ENCODE measurements at places on chromosomes 11 and 22.

- DNase-seq = no peak
Measured at GRCh38 chr11:95568281-95568680, 221.3 kb downstream of the FAM76B start.

DNA sequence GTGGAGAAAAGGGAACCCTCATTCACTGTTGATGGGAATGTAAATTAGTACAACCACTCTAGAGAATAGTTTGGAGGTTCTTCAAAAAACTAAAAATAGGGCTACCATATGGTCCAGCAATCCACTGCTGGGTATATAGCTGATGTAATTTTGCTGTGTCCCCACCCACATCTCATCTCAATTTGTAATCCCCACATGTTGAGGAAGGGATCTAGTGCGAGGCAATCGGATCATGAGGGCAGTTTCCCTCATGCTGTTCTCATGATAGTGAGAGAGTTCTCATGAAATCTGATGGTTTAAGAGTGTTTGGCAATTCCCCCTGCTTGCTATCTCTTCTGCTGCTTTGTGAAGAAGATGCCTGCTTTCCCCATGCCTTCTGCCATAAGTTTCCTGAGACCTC is 17.1 kb upstream of the OR52M1 start:
- DNase-seq = no peak

DNA sequence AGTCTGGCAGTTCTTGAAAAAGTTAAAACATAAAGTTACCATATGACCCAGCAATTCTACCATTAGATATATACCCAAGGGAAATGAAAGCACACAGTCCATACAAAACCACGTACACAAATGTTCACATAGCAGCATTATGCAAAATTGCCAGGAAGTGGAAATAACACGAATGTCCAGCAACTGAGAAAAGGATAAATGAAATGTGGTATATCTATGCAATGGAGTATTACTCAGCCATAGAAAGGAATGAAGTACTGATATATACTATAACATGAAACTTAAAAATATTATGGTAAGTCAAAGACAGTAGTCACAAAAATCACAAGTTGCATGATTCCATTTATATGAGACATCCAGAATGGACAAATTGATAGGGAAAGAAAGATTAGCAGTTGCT is 57.9 kb downstream of the C2CD3 start:
- DNase-seq = no peak

DNA sequence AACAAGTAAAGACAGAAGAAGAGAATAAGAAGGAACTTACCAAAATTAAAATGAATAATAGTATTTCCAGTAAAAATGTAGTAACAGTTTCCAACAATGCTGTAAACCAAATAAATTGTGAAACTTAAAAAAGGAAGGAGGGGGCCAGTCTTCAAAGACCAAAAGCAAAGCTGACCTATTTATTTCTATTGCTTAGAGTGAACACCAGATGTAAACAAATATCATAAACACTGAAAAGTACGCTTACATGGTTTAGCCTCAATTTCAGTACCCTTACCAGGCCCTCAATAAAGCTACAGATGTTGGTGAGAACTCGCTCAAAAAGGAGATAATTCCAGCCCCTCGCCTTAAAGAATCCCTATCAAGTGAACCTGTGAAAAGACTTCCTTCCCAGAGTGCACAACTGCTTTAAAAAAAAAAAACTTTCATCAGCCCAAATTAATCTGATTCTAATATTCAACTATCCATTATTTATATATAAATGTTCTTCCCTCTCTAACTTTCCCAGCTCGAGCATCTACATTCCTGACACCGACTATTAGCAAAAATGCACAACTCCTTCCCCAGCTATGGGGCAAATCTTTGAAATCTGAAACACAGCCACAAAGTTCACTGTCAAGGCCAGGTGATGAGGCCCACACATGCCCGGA is 2.4 kb downstream of the PHF21A start:
- no peak for DNase-seq

GRCh38 chr11:72627594-72628281 is 46.5 kb downstream of the PDE2A start:
- no peak for DNase-seq

DNA sequence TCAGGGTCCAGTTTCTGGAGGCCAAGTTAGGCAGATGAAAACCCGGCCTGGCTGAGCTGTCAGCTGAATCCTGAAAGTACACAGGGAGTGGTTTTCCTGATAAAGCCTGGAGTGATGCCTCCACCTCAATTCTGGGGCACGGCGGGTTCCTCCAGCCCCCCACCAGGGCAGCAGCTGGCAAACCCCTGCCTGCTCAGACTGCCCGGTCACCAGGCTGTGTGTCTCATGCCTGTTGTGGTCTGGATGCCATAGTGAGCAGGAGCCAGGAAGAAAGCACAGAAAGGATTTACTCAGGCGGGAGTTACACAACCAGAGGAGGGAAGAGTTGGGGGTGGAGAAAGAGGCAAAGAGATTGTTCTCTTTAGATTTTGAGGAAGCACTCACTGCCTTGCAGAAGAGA is 119.9 kb upstream of the RASSF10 start:
- no peak for DNase-seq

DNA sequence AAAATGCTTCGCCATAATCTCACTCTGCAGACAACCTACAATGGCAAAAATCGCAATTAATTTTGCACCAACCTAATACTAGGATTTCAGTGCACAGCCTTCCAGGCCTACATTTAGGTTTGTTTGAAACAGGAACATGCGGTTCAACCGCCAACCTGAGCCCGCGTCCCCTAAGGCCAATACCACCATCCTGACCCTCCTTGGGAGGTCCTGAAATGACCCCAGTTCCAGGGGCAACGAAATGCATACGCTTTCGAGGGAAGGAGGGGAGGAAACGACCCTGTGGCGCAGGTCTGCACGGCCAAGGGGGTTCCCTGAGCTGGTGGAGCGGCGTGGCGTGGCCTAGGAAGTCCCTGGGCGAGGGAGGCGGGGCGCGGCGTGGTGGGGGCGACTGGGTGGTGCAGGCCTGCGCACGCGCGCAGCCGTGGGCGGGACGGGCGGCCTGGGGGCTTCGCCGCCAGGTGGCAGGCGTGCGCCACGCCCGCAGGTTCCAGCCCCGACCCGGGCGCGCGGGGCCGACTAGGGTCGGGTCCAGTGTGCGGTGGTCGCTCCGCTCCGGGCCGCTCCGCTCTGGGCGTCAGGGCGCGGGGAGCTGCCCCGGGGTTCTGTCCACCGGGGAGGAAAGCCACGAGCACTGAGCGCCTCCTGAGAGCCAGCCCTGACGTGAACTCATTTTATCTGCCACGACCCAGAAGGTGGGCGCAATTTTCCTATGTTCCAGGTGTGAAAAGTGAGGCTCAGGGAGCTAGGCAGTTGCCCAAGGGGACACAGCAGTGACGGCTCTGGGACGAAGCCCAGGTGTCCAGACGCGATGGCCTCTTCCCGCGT is 94.1 kb downstream of the SWAP70 start:
- DNase-seq = peak; percentile 88

DNA sequence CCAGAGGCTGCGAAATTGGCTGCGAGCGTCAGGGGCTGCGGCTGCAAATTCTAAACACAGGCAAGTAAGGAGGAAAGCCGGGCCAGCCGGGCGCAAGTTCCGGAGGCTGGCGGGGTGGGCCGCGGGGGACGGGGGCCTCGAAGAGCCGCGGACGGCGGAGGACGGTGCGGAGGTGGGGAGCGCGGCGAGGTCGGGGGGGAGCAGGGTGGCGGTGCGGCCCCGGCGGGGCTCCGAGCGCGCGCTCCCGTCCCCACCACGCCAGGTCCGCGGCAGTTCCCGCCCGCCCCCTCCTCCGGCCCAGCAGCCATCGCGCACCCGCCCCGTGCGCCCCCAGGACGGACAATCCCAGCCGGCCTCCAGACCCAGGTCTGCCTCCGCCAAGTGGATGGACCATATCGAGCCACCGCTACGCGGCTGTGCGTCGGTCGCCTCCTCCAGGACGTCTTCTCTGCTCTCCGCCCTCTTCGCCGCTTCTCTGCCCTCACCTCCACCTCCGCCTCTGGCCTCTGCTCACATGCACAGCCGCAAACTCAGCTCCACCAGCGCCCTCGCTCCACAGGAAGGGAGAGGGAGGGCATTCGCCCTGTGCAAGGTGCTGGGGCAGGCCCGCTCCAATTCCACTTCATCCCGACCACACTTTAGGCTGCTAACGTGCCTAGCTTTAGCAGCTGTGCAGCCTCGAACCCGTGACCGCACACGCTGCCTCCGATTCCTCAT is 7.2 kb downstream of the ELFN2 start:
- no peak for DNase-seq

DNA sequence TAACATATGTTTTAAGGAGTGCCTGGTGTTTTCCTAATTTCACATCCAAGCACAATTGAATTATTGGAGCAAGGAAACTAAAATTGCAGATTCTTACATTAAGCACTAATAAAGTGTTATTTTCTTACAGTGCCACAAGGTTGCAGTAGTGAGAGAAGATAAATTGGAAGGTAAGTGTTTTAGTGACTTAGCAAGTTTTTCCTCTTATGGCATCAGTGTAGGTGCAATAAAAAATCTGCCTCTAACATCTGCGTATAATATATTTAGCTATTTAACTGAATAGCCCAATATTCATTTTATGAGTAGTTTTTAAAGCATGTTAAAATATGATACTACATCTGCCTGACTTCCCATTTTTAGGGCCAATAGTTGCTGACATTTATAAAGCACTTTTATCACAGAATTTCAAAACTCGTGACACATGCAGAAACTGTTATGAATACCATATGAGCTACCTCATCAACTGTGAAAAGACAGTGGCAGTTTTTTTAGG is 19.0 kb downstream of the POLD3 start:
- DNase-seq = no peak

- no peak for DNase-seq
Measured at GRCh38 chr22:38069372-38070249, 12.4 kb downstream of the PICK1 start.

- no peak for DNase-seq
Measured at GRCh38 chr11:127105593-127106541, 105.3 kb upstream of the KIRREL3 start.

DNA sequence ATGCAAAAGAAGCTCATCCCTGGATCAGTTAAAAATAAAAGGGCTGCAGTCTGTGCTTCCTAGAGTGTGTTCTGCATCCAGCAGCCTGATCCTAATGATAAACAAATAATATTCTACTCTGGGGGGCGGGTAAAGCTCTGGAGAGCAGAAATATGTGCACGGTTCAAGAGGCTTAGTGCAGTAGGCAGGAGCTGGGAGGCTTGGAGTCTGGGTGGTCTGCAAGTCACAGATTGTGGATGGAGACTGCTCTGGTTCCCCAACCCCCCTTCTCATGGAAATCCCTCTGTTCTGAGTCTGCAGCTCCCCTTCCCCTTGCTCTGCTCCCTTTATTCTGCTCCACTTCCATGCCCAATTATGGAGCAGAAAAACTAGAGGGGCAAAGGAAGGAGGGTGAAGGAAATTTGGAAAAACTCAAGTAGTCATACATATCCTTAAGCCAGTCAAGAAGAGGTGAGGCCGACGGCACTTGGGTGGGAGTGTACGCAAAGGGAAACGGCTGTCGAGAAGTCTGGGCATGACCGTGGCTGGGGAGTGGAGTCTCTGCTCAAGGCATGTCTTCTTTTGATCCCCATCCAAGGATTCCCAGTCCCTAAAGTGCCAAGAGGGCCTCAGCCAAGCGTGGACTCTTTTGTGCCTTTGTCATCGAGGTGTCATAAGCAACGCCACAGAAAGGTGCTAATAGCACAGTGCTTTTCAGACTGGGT is 16.3 kb upstream of the CLMP start:
- no peak for DNase-seq

DNA sequence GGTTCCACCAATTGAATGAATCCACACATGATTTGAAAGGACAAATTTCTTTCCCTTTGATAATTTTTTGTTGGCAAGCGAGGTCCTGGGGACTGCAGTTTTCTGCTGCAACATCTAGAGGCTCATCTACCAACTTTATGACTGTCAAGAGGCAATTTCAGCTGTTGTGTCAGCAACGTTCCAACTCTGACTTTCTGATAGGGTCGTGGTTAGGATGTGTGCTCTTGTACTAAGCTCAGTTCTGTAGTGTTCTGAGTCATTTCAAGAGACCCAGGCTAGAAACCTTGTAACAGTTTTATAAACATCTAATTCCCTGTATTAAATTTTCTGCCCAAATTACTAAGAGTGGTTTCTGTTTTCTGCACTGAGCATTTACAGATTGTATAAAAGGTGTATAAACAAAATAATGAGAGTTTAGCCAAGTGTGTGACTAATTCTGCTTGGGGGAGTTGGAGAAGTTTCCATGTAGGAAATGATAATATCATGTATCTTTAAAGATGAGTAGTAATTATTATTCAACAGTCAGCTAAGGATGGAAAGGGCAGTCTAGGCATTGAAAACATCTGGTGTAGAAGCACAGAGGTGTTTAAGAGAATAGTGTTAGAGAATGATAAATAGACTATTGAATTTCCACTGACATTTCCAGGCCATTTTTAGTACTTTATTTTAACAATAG is 72.2 kb downstream of the RBMXL2 start:
- no peak for DNase-seq

DNA sequence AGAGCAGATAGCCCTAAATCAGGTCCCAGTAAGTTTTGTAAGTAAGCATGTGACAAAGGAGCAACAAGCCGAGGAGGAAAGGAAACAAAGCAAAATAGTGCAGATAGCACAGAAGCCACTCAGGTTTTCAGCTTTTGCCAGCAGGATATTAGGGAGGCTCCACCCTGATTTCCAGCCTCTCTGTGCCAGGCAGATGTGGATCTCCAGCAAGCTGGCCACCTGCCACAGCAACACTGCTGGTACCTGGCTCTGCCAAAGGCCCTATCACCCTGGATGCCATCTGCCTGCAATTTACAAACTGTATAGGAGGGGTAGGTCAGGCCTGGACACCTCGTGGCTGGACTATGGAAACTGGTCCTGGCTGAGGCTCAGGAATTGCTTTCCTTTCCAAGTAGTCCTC is 12.2 kb upstream of the NNMT start:
- DNase-seq = no peak

- DNase-seq = no peak
Measured at GRCh38 chr11:73637012-73637411, 9.4 kb upstream of the PLEKHB1 start.

DNA sequence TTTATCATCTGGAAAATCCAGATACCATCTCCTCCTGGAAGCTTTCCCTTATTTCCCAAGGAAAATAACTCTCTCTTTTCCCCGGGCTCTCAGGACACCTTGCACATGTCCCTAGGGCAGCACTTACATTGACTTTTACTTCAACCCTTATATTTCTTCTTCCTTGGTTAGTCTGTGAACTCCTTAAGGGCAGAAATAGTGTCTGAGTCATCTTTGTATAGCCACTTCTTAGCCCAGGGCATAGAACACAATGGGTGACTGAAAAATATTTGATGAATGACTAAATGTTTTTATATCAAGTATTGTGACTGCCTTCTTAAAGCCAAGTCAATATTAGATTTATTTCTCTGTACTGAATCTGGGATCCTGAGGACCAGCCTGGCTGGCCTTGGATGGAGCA is 45.4 kb upstream of the MYOD1 start:
- DNase-seq = no peak

Measured in activated T-helper 1 cell treated with Interleukin-2 at 50 U/mL for 16 hours (primary cell).